Hair follicle dermal papilla cell (primary cell): ENCODE measurements at places on chromosomes 5 and 9. TPM values are rescaled to one million over a fixed set of nuclear protein-coding genes. Genes with fewer than 3 reads are reported as not detected.

SPATA31A7 gene
- total RNA-seq = not detected in 2 replicates

CENPK gene
- total RNA-seq = 2.9 and 7.0 TPM in 2 replicates

PCDHGC3 gene
- 126 and 129 TPM in 2 replicates for total RNA-seq

SLC6A3 gene
- total RNA-seq = not detected in 2 replicates

MELK gene
- 7.6 and 9.1 TPM in 2 replicates for total RNA-seq

PCDHB7 gene
- total RNA-seq = 1.1 and 2.1 TPM in 2 replicates

PCDHA12 gene
- total RNA-seq = 0.16 and 0.36 TPM in 2 replicates

ADAMTS13 gene
- 1.8 and 2.4 TPM in 2 replicates for total RNA-seq

CCL27 gene
- not detected in 2 replicates for total RNA-seq

APBA1 gene
- 11.5 and 14.8 TPM in 2 replicates for total RNA-seq

IFNB1 gene
- not detected in 2 replicates for total RNA-seq

UNC13B gene
- total RNA-seq = 29.1 and 29.2 TPM in 2 replicates

RNF20 gene
- 24.9 and 29.7 TPM in 2 replicates for total RNA-seq

ZNF883 gene
- 4.7 and 6.3 TPM in 2 replicates for total RNA-seq

FSTL4 gene
- not detected in 2 replicates for total RNA-seq

ZFP2 gene
- total RNA-seq = 1.3 TPM in 2 replicates

FOXD4L5 gene
- 0.16 TPM in 1 of 2 replicates, not detected in the other for total RNA-seq

CD72 gene
- total RNA-seq = 0.73 and 1.1 TPM in 2 replicates

IL9 gene
- total RNA-seq = not detected in 2 replicates

SLC2A8 gene
- 6.0 and 7.2 TPM in 2 replicates for total RNA-seq

KCNV2 gene
- total RNA-seq = not detected in 2 replicates

TPPP gene
- total RNA-seq = under 0.01 and 0.12 TPM in 2 replicates

MYMK gene
- total RNA-seq = not detected in 2 replicates

RRAGA gene
- total RNA-seq = 71.6 and 81.2 TPM in 2 replicates

FAM114A2 gene
- 39.8 and 42.7 TPM in 2 replicates for total RNA-seq

AQP3 gene
- 0.24 and 0.32 TPM in 2 replicates for total RNA-seq
